Aortic smooth muscle cell (primary cell): ENCODE measurements at places on chromosomes 2 and 18. TPM values are rescaled to one million over a fixed set of nuclear protein-coding genes. Genes with fewer than 3 reads are reported as not detected.

The CD28 gene
- under 0.01 TPM in 1 of 2 replicates, not detected in the other for total RNA-seq

The ABHD1 gene
- 0.40 TPM in 1 of 2 replicates, not detected in the other for total RNA-seq

The UGT1A6 gene
- not detected in 2 replicates for total RNA-seq

The PTPRN gene
- 0.25 and 0.40 TPM in 2 replicates for total RNA-seq

The CNOT9 gene
- total RNA-seq, result 36.4 and 39.9 TPM in 2 replicates

The DPP10 gene
- total RNA-seq, result not detected in 2 replicates

The REG1A gene
- total RNA-seq, result not detected in 2 replicates

The NPPC gene
- 0.06 and 0.26 TPM in 2 replicates for total RNA-seq

The STAT4 gene
- total RNA-seq, result 0.31 and 0.53 TPM in 2 replicates

The HRH4 gene
- total RNA-seq, result under 0.01 and 0.06 TPM in 2 replicates

The ITGB6 gene
- total RNA-seq, result under 0.01 and 0.06 TPM in 2 replicates

The LRATD1 gene
- total RNA-seq, result 0.26 TPM in 1 of 2 replicates, not detected in the other

The OBSL1 gene
- total RNA-seq, result 28.4 and 43.8 TPM in 2 replicates

The STPG4 gene
- 0.44 and 0.53 TPM in 2 replicates for total RNA-seq

The SCN2A gene
- 1.4 and 2.4 TPM in 2 replicates for total RNA-seq

The MROH2A gene
- not detected in 2 replicates for total RNA-seq

The WNT6 gene
- not detected in 2 replicates for total RNA-seq

The ZBTB7C gene
- 0.31 and 0.53 TPM in 2 replicates for total RNA-seq

The GPR155 gene
- 2.0 and 2.1 TPM in 2 replicates for total RNA-seq

The EPG5 gene
- total RNA-seq, result 29.9 and 36.7 TPM in 2 replicates

The HOXD13 gene
- total RNA-seq, result not detected in 2 replicates

The COLEC12 gene
- total RNA-seq, result 21.6 and 24.0 TPM in 2 replicates

The ZNF892 gene
- 2.2 and 3.0 TPM in 2 replicates for total RNA-seq

The LRRC30 gene
- total RNA-seq, result not detected in 2 replicates

The SAG gene
- not detected in 2 replicates for total RNA-seq

The TUBA3E gene
- not detected in 2 replicates for total RNA-seq

The CTAGE1 gene
- 0.12 TPM in 1 of 2 replicates, not detected in the other for total RNA-seq

The SRD5A2 gene
- total RNA-seq, result not detected in 2 replicates

The IL36B gene
- not detected in 2 replicates for total RNA-seq

The C2orf92 gene
- total RNA-seq, result 1.6 and 2.1 TPM in 2 replicates

The IL36A gene
- not detected in 2 replicates for total RNA-seq

The ASPRV1 gene
- total RNA-seq, result 0.31 and 0.53 TPM in 2 replicates

The NTSR2 gene
- total RNA-seq, result not detected in 2 replicates

The SPATA3 gene
- not detected in 2 replicates for total RNA-seq

The FSHR gene
- total RNA-seq, result not detected in 2 replicates

The SERPINB11 gene
- not detected in 2 replicates for total RNA-seq

The REG3A gene
- not detected in 2 replicates for total RNA-seq

The ABI2 gene
- 30.0 and 30.1 TPM in 2 replicates for total RNA-seq

The IL36RN gene
- total RNA-seq, result not detected in 2 replicates

The LPIN2 gene
- 25.2 and 26.3 TPM in 2 replicates for total RNA-seq
